ENCODE measurements at places on chromosomes 13 and 19.
A peak's percentile ranks its signal among the peaks of the same experiment; 100 is the strongest.

GRCh38 chr19:661427-662196 is 1.4 kb downstream of the RNF126 start:
- no peak for DNase-seq

GRCh38 chr13:67140006-67140405 is 90.1 kb downstream of the PCDH9 start:
- no peak for DNase-seq

DNA sequence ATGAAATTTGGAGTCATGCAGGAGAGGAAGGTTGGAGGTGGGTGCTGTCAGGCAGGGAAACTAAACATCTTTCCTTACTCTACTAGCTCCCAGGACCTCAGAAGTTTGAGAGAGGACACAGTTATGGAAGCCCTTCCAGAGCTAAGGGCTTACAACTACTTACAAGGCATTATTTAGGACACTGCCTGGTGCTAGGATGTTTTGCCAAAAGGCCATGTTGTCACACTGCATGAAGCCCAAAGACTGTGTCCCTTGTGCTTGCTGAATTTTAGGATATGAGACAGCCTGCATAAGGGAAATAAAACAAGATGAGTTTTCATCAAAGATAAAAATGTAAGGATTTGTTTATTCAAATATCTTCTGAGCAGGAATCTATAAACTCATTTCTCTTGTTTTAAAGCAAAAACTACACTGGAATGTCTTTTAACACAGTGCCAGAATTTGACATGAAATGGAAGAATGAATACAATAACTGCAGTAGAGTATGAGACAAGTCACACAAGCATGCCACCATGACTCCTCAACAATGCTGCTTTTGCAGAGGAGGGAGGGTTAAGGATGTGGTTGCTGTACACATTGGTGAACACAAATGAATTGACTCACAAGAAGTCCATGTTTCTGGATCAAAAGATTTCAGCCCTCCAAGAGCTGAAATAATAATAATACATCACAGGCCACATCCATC is 258.4 kb downstream of the SPRY2 start:
- peak; percentile 80 for DNase-seq

DNA sequence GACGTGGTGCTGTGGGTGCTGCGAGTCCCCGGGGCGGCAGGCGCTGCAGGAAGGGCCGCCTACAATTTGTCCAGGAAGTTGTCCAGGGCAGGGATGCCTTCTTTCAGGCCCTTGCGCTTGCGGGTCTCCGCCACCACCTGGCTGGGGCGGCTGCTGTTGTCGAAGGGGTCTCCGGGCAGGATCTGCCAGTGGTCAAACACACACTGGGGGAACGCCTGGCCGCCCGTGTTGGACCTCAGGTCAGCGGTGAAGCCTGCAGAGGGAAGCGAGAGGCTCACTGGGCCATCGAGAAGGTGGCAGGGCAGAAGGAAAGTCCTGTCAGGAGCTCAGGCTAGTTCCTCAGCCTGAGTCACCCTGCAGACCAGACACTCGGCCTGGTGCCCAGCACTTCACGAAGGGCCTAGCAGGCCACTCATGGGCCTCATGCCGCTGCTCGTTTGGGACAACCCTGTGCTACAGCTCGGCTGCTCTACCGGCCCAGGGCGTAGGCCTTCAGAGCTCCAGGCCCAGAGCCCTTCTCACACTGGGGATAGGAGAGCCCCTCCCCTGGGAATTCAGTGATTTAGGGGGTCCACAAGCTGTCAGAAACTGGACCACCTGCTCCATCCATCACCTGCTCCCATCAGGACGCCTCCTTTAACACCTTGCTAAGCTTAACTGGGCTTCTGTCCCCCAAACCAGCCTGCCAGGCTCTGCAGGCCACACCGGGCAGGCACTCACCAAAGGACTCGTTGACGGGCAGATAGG is 5.8 kb upstream of the DAPK3 start:
- DNase-seq = no peak

DNA sequence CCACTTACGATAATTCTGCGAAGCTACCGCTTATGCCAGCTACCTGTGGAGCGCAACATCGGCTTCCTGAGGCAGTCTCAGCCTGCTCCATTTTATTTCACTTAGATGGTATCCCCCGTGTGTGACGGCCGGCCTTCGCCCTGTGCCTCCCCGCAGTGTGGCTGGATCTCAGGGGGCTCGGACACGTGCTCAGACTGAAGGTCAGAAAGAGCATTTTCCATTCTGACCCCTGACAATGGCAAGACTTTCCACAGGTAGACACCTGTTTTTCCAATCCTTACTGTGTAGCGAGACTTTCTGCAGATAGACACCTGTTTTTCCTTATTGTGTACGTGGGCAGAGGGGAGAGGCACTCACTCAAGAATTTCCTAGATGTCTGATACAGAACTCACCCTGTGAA is 52.7 kb downstream of the ATP11A start:
- DNase-seq = no peak

DNA sequence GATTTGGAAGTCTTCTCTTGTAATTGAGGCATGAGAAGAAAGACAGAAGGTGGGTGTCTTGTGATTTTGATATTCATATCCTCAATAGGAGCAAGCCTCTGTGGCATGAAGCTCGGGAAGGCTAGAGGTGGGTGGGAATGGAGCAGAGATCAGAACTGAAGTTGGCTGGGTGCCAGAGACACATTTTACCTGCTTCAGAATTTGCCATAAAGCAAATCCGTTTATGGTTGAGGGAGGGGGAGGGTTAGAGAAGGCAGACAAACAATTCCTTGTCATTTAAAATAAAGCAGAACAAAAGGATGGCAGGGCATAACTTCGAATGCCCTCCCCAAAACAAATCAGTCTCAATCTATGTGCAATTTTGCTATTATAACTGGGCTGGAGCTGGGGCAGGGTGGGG is 305.9 kb downstream of the KLF5 start:
- no peak for DNase-seq
